ENCODE measurements at places on chromosomes 3 and 15.

- DNase-seq, result no peak
These were observed 120.7 kb downstream of the VGLL4 start for GRCh38 chr3:11522953-11523571.

- DNase-seq, result no peak
These were observed 115.0 kb upstream of the ABHD17C start for GRCh38 chr15:80580106-80580505.

GRCh38 chr3:118337649-118338048, 697.0 kb downstream of the IGSF11 start:
- no peak for DNase-seq

DNA sequence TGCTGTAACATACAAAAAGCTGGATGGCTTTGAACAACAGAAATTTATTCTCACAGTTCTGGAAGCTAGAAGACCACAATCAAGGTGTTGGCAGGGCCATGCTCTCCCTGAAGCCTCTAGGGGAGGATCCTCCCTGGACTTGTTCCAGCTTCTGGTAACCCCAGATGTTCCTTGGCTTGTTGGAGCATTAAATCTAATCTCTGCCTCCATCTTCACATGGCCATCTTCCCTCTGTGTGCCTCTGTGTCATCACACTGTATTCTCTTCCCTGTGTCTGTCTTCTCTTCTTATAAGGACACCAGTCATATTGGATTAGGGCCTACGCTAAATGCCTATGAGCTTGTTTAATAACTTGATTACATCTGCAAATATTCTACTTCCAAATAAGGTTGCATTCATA, 109.5 kb downstream of the STAG1 start:
- DNase-seq, result no peak

GRCh38 chr3:71191031-71191482, 392.5 kb downstream of the FOXP1 start:
- DNase-seq, result no peak

Data from effector CD4-positive, alpha-beta T cell (primary cell).